ENCODE measurements at places on chromosomes 5 and 9.

GRCh38 chr5:148005788-148006520 lies 57.8 kb upstream of the SPINK5 start:
- DNase-seq, result no peak

DNA sequence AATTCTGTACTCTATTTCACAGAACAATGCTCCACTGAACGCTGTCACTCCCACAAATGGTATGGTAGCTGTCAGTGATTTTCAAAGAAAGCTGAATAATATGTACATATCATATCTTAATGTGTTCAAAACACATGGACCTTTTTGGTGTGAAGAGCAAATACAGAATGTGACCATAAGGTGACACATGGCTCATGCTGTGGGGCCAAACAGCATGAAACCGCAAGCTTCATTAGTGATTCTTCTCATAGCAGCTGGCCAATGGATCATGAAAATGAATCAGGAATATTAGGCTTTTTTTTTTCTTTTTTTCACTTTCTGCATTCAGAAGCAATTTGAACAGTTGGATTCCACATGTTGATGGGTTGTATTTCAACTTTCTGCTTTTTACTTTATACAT lies 54.9 kb upstream of the CDH9 start:
- DNase-seq, result no peak

GRCh38 chr9:108235609-108236008 lies 620.2 kb downstream of the ACTL7B start:
- DNase-seq, result no peak

DNA sequence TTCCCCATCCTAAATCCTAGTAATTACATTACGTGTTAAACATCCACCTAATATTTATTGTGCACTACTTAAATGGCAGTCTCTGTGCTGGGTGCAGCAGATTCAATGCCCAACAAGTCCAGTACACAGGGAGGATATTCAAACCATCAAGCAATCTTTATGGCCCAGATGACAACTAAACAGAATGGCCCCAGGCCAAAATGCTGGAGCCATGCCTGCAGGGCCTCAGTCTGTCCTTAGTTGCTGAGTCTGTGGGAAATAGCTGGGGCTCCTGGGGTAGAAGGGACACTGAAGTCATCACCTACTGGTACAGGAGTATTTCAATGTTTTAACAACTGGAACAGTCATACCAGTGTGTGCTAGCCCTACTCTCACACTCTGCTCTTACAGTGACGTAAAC lies 153.5 kb downstream of the ZNF608 start:
- no peak for DNase-seq

GRCh38 chr5:176440927-176441706 lies 7.1 kb upstream of the FAF2 start:
- no peak for DNase-seq

- DNase-seq, result no peak
Observed at GRCh38 chr9:124934290-124934689, 6.6 kb downstream of the GOLGA1 start.

DNA sequence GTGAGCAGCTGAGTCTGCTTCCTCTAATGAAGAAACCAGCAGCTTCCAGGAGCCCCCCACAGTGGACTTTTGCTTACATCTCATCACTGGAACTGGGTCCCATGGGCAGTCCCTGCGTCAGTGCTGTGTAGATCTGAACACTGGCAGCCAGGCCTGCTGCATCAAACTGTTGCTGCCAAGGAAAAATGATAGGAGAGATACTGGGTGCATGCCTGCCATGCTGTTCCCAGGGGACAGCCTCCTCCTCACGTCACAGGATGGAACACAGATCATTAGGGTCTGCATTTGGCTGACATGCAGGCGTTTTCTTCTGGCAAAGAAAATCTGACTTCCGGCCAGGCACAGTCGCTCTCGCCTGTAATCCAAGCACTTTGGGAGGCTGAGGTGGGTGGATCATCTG lies 67.9 kb downstream of the OLFM1 start:
- no peak for DNase-seq

Data from KG1 (cell line).